Spinal cord (tissue), 10 donors: ENCODE measurements at places on chromosomes 13 and 19. TPM values are rescaled to one million over a fixed set of nuclear protein-coding genes. Genes with fewer than 3 reads are reported as not detected.

ZNF439 gene
- 30.2 TPM for total RNA-seq

KLK13 gene
- total RNA-seq, result 0.50 TPM

OR1I1 gene
- not detected for total RNA-seq

RXFP2 gene
- total RNA-seq, result not detected

ZNF90 gene
- total RNA-seq, result 3.7 TPM

FPR1 gene
- 19.4 TPM for total RNA-seq

RUBCNL gene
- 8.7 TPM for total RNA-seq

KLK1 gene
- 0.50 TPM for total RNA-seq

OR7D2 gene
- total RNA-seq, result not detected

WDR83 gene
- 14.9 TPM for total RNA-seq

TMPRSS9 gene
- 0.33 TPM for total RNA-seq

SHISA7 gene
- total RNA-seq, result 4.0 TPM

ZNF490 gene
- total RNA-seq, result 12.9 TPM

CCDC122 gene
- 7.5 TPM for total RNA-seq

USE1 gene
- total RNA-seq, result 27.1 TPM

SIGLEC5 gene
- 0.44 TPM for total RNA-seq
